ENCODE measurements at places on chromosomes 4 and X.
A peak's percentile ranks its signal among the peaks of the same experiment; 100 is the strongest.

- DNase-seq = no peak
Observed at GRCh38 chrX:69429339-69430015, 74.6 kb upstream of the NALF2 start.

GRCh38 chr4:118221227-118221800 is 131.5 kb downstream of the PRSS12 start:
- no peak for DNase-seq

- DNase-seq = no peak
Observed at GRCh38 chrX:53716328-53717088, 30.0 kb upstream of the HUWE1 start.

- no peak for DNase-seq
Observed at GRCh38 chr4:42488114-42488513, 90.8 kb downstream of the SHISA3 start.

- no peak for DNase-seq
Observed at GRCh38 chrX:9392445-9392844, 72.4 kb upstream of the TBL1X start.

- DNase-seq = no peak
Observed at GRCh38 chr4:182724414-182724813, 192.8 kb downstream of the DCTD start.

DNA sequence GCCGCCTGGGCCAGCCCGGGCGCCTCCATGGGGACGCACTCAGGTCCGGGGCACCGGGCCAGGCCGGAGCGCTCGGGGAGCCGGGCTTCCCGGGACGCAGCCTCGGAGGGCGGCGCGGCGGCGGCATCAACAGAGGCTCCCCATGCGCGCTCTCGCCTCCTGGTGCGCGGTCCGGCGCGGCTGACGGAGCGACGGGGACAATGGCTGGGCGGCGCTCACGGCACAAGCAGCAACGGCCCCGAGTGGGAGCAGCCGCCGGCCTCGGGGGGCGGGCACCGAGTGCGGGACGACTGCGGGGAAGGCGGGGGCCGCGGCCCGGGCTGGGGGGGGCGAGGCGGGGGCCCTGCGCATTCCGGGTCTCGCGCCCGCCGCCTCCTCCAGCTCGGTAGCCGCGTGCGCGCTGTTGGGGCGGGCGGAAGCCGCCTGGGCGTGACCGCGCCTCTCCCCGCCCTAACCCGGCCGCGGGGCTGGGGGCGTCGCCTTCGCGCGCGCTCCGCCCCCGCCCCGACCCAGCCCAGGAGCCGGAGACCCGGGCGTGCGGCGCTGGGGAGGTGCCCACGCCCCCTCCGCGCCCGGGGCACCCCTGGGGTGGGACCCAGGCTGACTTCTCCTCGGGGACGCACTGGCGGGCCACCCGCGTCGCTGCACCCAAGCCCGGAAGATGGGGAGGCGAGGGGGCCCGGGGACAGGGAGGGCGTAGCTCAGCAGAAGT is at the start of gene PRKX:
Gene PRKX, minus strand, starts transcription at position 425 of the 712 bp plus-strand sequence. Its CDS starts 396 bp downstream, at position 29.
- DNase-seq = peak; percentile 63
